ENCODE measurements at places on chromosomes 1 and 21.
A peak's percentile ranks its signal among the peaks of the same experiment; 100 is the strongest.

- DNase-seq: no peak
Measured at GRCh38 chr1:228208831-228209551, 1.1 kb downstream of the OBSCN start.

DNA sequence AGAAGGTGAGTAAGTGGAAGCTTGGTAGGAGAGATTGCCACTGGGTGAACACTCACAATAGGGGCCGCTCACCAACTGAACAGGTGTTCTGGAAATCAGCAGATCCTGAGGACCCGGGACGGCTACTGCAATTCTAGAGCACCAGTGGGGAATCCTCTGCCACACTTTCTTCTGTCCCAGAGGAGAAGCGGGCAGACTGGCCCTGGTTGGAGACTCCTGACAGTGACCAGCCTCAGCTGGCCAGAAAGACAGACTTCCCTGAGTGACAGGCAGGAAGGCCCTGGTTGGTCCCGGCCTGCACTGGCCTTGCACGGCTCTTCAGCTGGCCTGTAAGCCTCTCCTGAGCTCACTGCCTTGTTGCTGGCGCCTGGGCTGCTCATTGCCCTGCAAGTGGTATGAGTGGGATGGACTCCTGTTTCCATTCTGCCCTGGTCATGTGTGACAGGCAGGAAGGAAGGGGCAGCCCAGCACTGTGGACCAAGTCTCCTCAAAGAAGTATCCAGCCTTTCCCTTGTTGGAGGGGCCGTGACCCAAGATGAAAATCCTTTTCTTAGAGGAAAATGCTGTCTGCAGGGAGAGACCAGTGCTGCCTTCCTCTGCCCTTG lies 34.5 kb downstream of the MAN1C1 start:
- DNase-seq: peak; percentile 17

GRCh38 chr1:209509039-209509438 lies 74.5 kb upstream of the CAMK1G start:
- DNase-seq: no peak

DNA sequence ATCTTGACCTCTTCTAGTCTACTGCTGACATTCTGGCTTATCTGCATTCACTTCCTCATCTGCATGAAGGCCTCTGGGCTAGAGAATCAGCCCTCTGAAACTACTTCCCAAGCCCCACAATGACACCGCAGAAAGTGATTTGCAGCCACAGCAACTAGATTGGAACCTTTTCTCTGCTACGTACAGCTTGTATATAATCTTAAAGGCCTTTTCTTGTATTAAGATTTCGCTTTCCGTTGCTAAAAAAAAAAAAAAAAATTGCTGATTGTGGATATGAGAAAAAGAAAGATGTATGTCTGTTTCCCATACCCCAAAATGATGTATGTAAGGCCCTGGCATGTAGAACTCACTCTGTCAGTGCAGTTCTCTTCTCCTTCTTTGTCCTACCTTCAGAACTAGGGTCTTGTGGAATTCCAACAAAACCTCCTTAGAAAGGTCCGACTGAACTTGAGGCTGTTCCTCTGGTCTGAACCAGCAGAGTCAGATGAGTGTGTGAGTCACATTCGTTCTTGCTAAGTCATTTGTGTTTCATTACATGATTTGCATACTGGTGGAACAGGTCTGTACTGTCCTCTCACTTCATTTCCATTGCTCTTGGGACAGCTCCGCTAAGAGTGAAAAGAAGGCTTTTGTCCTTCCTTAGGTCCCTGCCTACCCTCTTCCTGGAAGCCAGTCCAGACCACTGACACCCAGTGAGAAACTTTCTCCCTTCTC lies 62.7 kb downstream of the PLPP3 start:
- no peak for DNase-seq

DNA sequence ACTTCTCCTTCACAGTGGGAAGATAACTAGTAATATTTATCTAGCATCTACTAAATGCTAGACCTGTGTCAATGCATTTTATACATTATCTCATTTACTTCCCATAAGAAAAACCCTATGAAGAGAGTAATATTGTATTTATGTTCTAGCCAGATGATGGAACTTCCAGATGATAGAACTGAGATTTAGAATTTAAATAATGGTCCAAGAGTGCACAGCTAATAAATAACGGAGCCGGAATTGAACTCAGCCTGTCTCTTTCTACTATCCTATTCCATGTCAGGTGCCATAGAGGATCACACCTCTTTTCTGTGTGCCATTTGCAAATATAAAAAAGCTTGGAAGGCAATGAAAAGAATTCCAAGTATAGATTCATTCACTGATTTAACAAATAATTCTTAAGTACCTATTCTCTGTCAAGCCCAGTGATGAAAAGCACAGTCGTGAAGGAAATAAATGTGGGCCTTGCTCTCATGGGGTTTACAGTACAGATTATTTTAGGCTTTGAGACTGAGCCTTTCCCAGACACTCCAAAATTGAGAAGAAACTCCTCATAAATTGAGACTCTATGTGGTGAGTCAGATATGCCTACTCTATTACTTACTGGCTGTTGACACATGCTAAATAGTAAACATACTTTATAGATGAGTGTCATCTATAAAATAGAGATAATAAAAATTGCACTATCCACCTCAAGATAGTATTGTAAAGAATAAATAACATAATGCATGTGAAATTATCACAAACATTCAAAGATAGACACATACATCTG lies 378.0 kb upstream of the PRMT6 start:
- DNase-seq: no peak

- DNase-seq: no peak
Measured at GRCh38 chr1:60865166-60865565, 217.2 kb upstream of the NFIA start.

Data from right hindlimb (tissue), 1 donor.